ENCODE measurements at places on chromosomes 1 and 21. TPM values are rescaled to one million over a fixed set of nuclear protein-coding genes. Genes with fewer than 3 reads are reported as not detected.

Gene SERTAD4
- total RNA-seq = 3.7 TPM

Gene OR4F29
- total RNA-seq = not detected

Gene KRTAP19-3
- total RNA-seq = not detected

Gene SYNC
- total RNA-seq = 18.2 TPM

Gene OPRD1
- not detected for total RNA-seq

Gene FNBP1L
- total RNA-seq = 13.5 TPM

Gene LMNA
- total RNA-seq = 298 TPM

Gene KRTAP11-1
- not detected for total RNA-seq

Gene RNU1-3
- total RNA-seq = 6,195 TPM

Gene FMO1
- 1.3 TPM for total RNA-seq

Gene HSD3B1
- not detected for total RNA-seq

Gene TP53BP2
- 24.9 TPM for total RNA-seq

Gene ISG15
- 18.2 TPM for total RNA-seq

Gene DUSP12
- total RNA-seq = 8.2 TPM

Gene BOLA1
- total RNA-seq = 13.8 TPM

Gene SLC5A9
- total RNA-seq = 0.57 TPM

Gene ZNF593OS
- total RNA-seq = not detected

Gene FCRL2
- not detected for total RNA-seq

Gene DISP1
- total RNA-seq = 3.0 TPM

Gene MROH7
- 14.3 TPM for total RNA-seq

Gene TMCC2
- 4.0 TPM for total RNA-seq

Gene DISC1
- 5.5 TPM for total RNA-seq

Gene SLC44A3
- total RNA-seq = 2.7 TPM

Gene FAM163A
- total RNA-seq = 0.16 TPM

Gene SPRR2E
- not detected for total RNA-seq

Gene PROK1
- 0.46 TPM for total RNA-seq

Gene LRRC40
- total RNA-seq = 10.6 TPM

Gene OXCT2
- total RNA-seq = 1.3 TPM

Gene NLRP3
- total RNA-seq = 1.1 TPM

Gene NEGR1
- total RNA-seq = 5.2 TPM

Gene LRRC39
- total RNA-seq = 90.7 TPM

Gene NTRK1
- total RNA-seq = 1.4 TPM

Gene GPR25
- total RNA-seq = not detected

Gene RSPH1
- total RNA-seq = not detected

Gene LIN28A
- not detected for total RNA-seq

Data from cardiac septum (tissue), 1 donor.